K562 (cell line): ENCODE measurements at places on chromosomes 2 and 18.

DNA sequence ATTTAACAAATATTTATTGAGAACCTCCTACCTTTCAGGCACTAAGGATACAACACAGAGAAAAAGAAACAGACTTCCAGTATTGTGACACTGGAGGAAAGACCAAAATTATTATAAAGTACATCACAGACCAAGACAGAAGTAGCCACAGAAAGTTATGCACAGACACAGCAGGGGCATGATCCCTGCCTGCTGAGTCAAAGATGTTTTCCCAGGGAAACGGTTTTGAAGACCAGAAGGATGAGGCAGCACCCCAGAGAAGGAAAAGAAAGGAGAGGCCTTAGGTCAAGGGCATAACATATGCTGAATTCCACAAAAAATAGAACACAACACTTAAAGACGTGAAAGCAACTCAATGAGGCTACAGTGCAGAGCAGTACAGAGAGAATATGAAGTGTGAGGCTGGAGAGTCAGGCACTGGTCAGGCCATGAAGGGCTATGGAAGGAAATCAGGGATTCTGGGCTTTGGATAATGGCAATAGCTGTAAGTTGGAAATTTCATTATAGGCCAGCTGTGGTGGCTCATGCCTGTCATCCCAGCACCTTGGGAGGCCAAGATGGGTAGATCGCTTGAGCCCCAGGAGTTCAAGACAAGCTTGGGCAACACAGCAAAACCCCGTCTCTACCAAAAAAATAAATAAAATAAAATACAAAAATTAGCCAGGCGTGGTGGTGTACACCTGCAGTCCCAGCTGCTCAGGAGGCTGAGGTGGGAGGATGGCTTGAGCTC, 8.2 kb downstream of the ADAM17 start:
- H3K36me3 ChIP-seq = peaks cover 7% of the 10 kb centered on the region; the same call in 2 of the 3 replicates
- H3K4me3 ChIP-seq = no peak overlapping the region
- no peaks in the 10 kb centered on the region for H3K27me3 ChIP-seq
- H3K27ac ChIP-seq = no peak overlapping the region

GRCh38 chr2:127486247-127487058, 39.8 kb downstream of the IWS1 start:
- H3K4me3 ChIP-seq = no peak overlapping the region
- peaks cover 92% of the 10 kb centered on the region for H3K36me3 ChIP-seq
- H3K4me1 ChIP-seq = no peaks in the 10 kb centered on the region
- no peak for DNase-seq

DNA sequence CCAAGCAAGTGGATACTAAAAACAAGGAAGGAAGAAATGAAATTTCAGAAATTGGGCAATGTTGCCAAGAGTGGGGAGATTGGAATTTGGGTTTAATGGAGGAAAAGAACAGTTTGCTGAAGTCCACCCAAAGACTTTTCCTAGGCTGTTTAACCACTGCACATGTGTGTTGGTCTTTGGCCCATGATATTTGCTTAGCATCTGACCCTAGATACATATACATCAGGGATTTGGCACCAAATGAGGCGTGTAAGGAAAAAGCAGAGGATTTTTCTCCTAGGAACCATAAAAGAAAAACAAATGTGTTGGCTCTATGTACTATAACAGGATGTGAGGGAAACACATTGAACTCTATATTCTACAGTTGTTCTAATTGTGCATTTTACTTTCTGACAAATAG, 80.7 kb upstream of the CD28 start:
- H3K4me1 ChIP-seq = no peaks in the 10 kb centered on the region
- DNase-seq = no peak
- no peaks in the 10 kb centered on the region for H3K36me3 ChIP-seq
- no peak overlapping the region for H3K4me3 ChIP-seq
- H3K27ac ChIP-seq = no peak overlapping the region
- H3K27me3 ChIP-seq = 0 out of 2 replicates have a peak, but pooled peaks cover 4% of the 10 kb centered on the region

- peak; percentile 77 for DNase-seq
- H3K36me3 ChIP-seq = no peaks in the 10 kb centered on the region
- H3K4me3 ChIP-seq = no peak overlapping the region
- no peaks in the 10 kb centered on the region for H3K4me1 ChIP-seq
- H3K27me3 ChIP-seq = no peaks in the 10 kb centered on the region
Measured at GRCh38 chr18:48675352-48675761, 136.5 kb downstream of the CTIF start.

DNA sequence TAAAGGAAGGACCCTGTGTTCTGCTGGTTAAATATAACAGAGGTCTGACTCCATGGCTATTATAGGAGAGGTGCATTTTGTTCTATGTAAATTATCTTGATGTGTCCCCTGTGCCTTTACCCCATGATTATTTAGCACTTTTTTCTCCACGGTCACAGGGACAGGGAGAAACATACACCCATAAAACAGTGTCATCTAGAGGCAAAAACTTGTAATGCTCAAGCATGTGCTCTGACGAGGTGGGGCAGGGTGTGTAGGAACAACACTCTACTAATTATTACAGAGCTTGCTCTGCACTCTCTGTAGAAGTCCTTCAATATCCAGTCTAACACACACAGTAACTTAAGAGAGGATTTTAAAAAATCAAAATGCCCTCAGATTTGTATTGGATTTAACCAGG, 187.9 kb downstream of the NEDD4L start:
- no peaks in the 10 kb centered on the region for H3K4me1 ChIP-seq
- peak; percentile 32 for DNase-seq
- H3K27me3 ChIP-seq = no peaks in the 10 kb centered on the region

- no peaks in the 10 kb centered on the region; the same call in 1 of the 2 replicates for H3K4me1 ChIP-seq
- H3K4me3 ChIP-seq = no peak overlapping the region
- no peak overlapping the region for H3K27ac ChIP-seq
- H3K27me3 ChIP-seq = no peaks in the 10 kb centered on the region
- DNase-seq = no peak
Measured at GRCh38 chr2:25899404-25899970, 21.2 kb upstream of the ASXL2 start.

- DNase-seq = no peak
- no peaks in the 10 kb centered on the region for H3K36me3 ChIP-seq
- no peak overlapping the region for H3K27ac ChIP-seq
- H3K4me3 ChIP-seq = no peak overlapping the region
- no peaks in the 10 kb centered on the region for H3K27me3 ChIP-seq
Measured at GRCh38 chr2:199258291-199258690, 199.4 kb downstream of the SATB2 start.

DNA sequence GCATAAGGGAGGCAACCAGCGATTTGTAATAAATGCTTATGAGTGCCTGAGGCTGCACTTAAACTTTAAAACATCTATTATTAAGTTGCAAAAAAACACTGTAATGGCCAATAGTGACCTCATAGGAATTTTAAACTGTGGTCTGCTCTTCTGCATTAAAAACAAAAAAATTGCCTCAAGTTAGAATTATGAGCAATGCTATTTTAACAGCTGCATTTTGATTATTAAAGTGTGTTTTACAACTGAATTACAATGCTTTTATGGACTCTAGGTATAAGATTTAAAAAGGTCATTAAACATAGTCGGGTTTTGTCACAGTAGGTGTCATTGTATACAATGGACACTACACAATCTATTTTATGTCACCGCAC, 528.7 kb upstream of the FANCL start:
- no peaks in the 10 kb centered on the region for H3K27me3 ChIP-seq
- peaks cover 3% of the 10 kb centered on the region; the same call in 1 of the 3 replicates for H3K4me1 ChIP-seq
- no peak for DNase-seq
- H3K27ac ChIP-seq = no peak overlapping the region

DNA sequence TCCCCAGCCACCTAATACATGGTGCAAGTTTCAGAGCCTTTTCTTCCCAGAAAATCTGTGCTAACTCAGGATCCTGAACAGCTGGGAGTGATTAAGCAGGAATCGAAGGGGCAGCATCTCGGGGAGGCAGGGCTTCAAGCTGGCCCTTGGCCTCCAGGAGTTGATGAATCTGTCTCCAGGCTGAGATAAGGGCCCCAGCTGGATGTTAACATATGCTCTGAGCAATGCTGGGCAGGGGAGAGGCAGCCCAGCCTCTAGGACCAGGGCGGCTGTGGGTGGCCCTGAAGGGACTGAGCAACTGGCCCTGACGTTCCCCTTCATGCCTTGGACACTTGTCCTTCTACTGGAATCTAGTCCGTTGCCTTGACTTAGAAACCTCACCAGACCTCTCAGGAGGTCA, 84.1 kb upstream of the EPC2 start:
- DNase-seq = no peak
- no peak overlapping the region for H3K4me3 ChIP-seq
- no peak overlapping the region for H3K27ac ChIP-seq
- no peaks in the 10 kb centered on the region; the same call in 2 of the 3 replicates for H3K4me1 ChIP-seq
- peaks cover 18% of the 10 kb centered on the region for H3K27me3 ChIP-seq
- H3K36me3 ChIP-seq = no peaks in the 10 kb centered on the region

DNA sequence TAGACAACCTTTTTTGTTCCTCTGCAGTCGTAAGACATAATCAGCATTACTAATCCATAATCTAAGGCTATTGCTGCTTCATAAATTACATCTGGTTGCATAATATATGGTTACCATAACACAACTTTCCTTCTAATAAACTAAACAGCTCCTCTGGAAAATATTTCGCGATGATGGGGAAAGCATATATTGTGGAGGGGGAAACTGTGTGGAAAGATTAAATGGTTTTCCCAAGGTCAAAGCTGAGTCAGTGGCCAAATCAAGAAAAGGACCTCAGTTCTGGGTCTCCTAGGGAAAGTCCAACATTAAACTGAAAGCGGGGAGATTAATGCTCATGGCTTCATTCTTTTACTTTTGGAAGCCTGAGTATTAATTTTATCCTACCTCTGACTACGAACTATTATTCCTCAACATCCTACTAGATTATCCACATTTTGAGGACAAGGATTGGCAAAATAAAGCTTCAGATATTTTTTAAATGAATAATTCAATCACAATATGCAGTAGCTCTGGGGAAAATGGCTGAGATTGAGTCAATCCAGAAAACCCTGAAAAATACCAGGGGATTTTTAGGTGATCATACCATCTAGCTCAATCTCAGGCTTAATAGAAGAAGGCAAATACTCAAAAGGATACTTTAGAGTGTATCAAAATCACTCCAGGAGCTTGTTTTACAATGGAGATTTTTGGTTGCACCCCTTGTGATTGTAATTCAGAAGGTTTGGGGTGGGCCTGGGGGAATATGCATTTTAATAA, 33.8 kb upstream of the STK17B start:
- H3K36me3 ChIP-seq = no peaks in the 10 kb centered on the region
- no peak overlapping the region for H3K27ac ChIP-seq
- no peak overlapping the region for H3K4me3 ChIP-seq
- H3K27me3 ChIP-seq = no peaks in the 10 kb centered on the region

GRCh38 chr2:221437056-221437455, 135.0 kb downstream of the EPHA4 start:
- no peak overlapping the region for H3K27ac ChIP-seq
- no peak for DNase-seq
- no peaks in the 10 kb centered on the region for H3K4me1 ChIP-seq
- no peak overlapping the region for H3K4me3 ChIP-seq
- no peaks in the 10 kb centered on the region for H3K36me3 ChIP-seq
- H3K27me3 ChIP-seq = no peaks in the 10 kb centered on the region

DNA sequence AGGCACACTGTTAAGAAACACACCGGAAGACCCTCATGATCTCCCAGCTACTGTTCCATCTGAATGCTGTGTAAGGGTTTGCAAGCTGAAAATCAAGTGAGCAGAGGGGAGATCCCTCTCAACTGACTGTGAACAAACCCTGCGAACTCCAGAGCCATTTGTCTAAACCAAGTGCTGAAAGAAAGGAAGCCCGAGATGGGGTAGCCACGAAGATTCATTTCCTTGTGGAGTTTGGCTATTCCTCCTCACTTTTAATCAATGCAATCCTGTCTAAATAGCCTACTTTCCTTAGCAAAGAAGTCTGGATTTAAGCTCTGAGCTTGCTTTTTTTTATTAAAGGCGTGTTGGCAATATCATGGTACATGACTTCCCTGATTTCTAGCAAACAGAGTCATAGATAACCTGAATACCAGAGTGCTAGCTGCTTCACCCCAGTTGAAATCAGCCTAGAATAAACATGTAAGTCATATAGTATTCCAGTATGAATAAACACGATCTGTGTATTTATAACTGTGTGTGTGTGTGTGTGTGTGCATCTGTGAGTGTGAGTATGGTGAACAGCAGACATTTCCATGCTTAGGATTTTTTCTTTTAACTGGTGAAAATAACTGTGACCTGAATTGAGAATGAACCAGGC, 365.2 kb downstream of the ZNF521 start:
- H3K27me3 ChIP-seq = no peaks in the 10 kb centered on the region
- H3K27ac ChIP-seq = no peak overlapping the region

- H3K4me1 ChIP-seq = peaks cover 12% of the 10 kb centered on the region; the same call in 2 of the 3 replicates
- H3K27me3 ChIP-seq = no peaks in the 10 kb centered on the region
- no peak for DNase-seq
- no peak overlapping the region for H3K27ac ChIP-seq
- H3K4me3 ChIP-seq = no peak overlapping the region
Measured at GRCh38 chr2:239361311-239361642, 39.5 kb downstream of the HDAC4 start.

DNA sequence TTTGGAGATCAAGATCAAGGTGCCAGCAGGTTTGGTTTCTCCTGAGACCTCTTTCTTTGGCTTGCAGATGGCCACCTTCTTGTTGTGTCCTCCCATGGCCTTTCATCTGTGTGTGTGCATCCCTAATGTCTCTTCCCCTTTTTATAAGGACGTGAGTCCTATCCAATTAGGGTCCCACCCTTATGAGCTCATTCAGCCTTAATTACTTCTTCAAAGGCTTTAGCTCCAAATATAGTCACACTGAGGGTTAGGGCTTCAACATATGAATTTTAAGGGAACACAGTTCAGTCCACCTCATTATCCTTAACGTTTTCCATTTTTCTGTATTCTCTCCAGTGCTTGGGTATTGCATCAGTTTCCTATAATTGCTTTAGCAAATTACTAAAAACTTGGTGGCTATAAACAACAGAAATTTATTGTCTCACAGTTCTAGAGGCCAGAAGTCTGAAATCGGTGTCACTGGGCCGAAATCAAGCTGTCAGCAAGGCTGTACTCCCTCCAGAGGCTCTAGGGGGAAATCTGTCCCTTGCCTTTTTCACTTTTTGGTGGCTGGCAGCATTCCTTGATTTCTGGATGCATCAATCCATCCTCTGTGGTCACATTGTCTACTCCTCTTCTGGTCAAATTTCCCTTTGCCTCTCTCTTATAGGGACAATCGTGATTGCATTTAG, 34.1 kb downstream of the CDC42EP3 start:
- H3K4me3 ChIP-seq = no peak overlapping the region
- DNase-seq = no peak
- H3K36me3 ChIP-seq = no peaks in the 10 kb centered on the region
- no peak overlapping the region for H3K27ac ChIP-seq
